Dermis blood vessel endothelial cell (primary cell): ENCODE measurements at places on chromosomes 5 and 9.
A peak's percentile ranks its signal among the peaks of the same experiment; 100 is the strongest.

- DNase-seq, result no peak
These were observed 141.4 kb downstream of the C5orf15 start for GRCh38 chr5:133827011-133827410.

- no peak for DNase-seq
These were observed 142.6 kb downstream of the SAXO1 start for GRCh38 chr9:18890372-18890771.

DNA sequence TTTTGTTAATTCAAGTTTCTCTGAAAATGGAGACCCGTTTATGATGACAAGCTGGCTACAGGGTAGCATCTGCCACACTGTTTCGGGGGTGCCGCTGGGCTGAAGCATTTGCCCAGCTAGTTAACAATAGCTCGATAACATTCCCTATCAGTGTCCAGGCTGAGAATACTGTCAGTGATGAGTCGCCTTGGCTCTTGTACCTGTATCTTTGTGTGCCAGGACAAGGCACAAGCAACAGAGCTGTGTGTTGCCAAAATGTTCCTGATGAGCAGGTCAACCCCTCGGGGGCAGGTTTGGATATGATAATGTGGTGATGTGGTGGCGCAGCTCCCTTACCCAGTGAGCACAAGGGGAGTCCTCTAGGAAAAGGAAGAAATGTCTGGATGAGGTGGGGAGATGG lies 7.0 kb downstream of the TGFBI start:
- no peak for DNase-seq

DNA sequence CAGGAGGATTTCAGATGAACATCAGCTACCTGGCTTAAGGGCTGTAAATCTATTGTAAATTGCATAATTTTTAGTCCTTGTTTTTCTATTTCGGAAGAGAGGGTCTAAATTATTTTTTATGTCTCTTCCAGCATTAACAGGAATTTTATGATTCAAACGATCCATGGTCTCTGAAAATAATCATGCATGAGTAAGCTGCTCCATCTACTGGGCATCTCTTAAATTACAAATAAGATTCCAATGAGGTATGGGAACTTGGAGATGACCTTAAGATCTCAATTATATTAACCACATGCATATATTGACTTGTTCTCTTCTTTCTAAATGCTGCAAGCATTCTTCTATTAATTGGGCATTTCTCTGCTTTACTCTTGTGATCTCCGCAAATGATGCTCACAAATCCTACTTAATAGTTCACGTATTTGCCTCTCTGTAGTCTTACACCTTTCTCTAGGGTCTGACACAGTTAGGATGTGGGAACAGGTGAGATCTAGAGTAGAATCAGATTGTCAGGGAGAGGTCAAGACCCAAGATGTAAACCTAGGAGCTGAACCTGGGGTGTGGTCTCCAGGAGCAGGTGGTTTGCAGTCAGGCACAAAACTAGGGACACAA lies 86.9 kb downstream of the NUDT12 start:
- peak; percentile 73 for DNase-seq

GRCh38 chr9:123769719-123770118 lies 160.2 kb downstream of the DENND1A start:
- no peak for DNase-seq

GRCh38 chr5:53568871-53569270 lies 8.4 kb downstream of the NDUFS4 start:
- no peak for DNase-seq

GRCh38 chr5:110441035-110441434 lies 285.4 kb downstream of the TMEM232 start:
- no peak for DNase-seq

GRCh38 chr9:131590449-131590848 lies 45.1 kb downstream of the PRRT1B start:
- no peak for DNase-seq

GRCh38 chr9:38023661-38024035 lies 45.4 kb downstream of the SHB start:
- no peak for DNase-seq

DNA sequence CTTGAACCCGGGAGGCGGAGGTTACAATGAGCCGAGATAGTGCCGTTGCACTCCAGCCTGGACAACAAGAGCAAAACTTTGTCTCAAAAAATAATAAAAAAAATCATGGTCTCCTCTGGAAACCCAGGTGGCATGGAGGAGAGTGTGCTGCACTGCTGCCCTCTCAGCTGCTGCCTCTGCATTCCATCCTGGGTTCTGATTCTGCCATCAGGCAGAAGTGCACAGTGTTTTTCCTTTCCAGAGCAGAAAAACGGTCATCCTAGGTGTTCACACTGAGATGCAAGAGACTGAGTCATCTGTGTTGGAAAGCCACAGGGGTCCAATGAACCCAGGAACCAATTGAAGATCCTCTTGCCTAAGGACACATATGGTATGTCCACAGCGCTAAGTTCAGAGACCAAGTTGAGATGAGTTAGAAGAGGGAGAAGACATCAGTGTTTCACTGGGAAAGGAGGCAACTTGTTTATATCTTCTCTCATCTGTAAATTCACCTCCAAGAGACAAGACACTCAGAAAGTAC lies 88.8 kb upstream of the DMRT1 start:
- no peak for DNase-seq

- DNase-seq, result no peak
These were observed 19.5 kb downstream of the OTULIN start for GRCh38 chr5:14683906-14684455.

GRCh38 chr5:57778501-57779091 lies 296.0 kb upstream of the ACTBL2 start:
- DNase-seq, result peak; percentile 25

DNA sequence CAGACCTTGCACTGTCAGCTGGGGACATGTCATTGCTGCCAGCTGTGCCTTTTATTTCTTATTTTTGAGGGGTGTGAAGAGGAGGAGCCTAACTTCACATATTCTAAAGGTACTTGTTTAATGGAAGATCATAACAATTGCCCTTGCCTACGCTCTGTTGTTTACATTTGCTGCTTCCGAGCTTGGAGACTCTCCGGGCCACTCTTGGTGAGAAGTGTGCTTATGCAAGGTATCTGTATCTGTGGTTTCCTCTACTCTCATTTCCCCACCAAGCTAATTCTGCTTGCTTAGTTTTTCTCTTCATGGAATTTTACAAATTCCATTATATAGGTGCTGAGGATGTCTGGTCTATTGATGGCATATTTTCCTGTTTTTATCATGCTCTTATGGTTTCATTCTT lies 105.3 kb downstream of the RASGRF2 start:
- peak; percentile 22 for DNase-seq

- no peak for DNase-seq
These were observed 59.0 kb downstream of the DRD1 start for GRCh38 chr5:175384724-175385552.

- no peak for DNase-seq
These were observed 50.1 kb downstream of the OSTF1 start for GRCh38 chr9:75138260-75139040.

DNA sequence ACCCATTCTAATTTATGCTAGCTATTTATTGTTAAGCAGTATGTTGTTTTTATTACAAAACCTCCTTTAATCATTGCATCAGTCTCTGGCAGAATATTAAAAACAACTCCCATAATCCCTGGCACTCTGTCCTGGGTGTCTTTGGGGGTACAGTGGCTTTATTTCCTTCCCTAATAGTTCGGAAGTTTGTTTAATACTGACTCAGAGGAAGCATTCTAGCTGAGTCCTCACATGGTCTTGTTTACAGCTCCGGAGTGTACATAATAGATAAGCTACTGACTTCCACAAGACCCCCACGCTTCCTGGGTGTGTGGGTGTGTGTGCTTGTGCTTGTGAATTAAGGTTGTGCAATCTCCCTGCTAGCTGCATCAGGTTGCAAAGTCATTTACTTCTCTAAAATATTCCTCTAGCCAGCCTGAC lies 149.8 kb upstream of the CDKN2B start:
- DNase-seq, result peak; percentile 40

- peak; percentile 37 for DNase-seq
These were observed 194.8 kb upstream of the SLC30A5 start for GRCh38 chr5:68898951-68899471.

DNA sequence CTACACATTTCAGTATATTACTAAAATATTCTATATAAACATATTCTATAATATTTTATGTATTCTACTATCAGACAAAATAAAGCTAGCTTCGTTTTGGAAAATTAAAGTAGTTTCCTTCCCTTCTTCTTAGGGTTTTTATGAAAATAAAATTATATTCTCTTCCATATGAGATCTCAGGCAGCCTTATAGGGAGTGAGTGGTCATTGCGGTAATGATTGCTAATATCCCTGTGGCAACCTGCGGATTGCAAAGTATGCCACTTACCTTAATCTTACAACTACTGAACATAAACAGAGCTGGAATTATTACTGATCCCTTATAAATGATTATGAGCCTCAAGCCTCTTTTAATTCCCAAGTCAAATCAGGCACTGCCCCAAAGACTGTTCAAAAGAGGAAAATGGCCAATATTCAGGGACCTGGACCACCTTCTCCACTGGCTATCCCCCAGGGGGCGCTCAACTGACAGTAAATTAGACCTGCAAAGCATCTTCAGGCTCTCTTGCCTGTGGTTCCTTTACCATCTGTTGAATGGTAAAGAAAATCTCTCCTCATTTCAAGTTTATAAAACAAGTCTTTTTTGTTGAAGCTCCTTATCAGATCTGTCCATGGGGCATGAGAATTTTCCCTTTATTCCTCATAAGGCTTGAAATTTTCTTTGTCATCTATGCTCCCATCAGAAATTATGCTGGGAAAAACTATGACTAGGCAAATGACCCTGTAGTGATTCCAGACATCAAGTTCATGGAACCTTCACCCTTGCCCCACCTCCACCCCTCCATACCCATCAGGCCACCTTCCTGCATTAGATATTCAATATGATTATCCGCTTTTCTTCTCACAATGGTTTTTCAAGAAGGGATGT lies 163.9 kb downstream of the CEMIP2 start:
- peak; percentile 80 for DNase-seq

GRCh38 chr5:141649056-141649688 lies 2.0 kb downstream of the FCHSD1 start:
- DNase-seq, result no peak

DNA sequence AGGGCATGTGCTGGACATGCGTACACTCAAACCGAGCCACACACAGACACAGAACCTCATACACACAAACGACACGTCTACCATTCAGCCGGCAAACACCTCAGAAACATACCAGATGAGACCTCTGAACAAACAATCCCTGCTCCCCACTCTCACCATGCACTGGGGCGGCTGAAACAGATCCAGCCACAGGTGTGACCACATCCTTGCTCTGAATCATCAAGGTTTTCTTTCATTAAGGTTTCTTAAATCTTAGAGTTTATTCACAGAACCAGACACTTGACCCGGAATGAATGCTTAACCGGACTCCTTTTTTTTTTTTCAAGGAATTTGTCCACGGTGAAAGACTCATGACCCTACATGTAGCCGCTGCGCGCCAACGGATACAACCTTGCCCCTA lies 26.2 kb downstream of the TERT start:
- no peak for DNase-seq

- DNase-seq, result no peak
These were observed 5.0 kb downstream of the TENT4A start for GRCh38 chr5:6718161-6718681.

DNA sequence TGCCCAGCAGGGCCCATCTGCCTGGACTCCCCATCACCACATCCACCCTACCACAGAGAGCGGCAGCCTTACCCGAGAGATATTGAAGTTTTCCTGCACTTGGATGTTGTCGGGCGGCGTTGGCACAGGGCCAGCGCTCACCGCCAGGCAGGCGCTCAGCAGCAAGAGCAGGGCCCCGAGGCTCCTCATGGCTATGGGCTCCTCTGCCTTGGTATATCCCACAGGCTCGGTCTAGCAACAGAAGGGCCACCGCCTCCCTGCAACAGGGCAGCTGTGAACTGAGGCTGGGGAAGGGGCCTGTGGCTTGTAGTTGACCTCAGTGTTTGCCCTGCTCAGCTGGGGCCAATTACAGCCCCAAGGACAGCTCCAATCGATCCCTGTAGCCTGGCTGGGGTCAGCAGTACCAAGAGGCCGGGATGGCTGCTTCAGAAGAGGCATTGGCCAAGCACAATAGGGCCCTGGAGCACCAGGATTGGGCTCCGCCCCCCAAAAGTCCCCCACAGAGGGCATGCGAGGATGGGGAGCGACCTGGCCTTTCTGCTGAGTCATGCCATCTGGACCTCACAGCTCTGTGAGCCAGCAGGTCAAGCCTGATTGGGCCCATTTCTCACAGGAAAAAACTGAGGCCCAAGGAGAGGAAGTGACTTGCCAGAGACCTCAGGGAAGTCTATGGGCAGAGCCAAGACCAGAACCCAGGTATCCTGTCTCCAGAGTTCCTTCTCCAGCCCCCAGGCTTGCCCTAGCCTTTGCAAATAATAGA lies at the start of gene AMBP:
TSS of gene AMBP (minus strand) at position 280 of the 760 bp plus-strand sequence. CDS start at position 189, 91 bp downstream.
- no peak for DNase-seq

- DNase-seq, result no peak
These were observed 43.8 kb upstream of the GFPT2 start for GRCh38 chr5:180396926-180397325.

DNA sequence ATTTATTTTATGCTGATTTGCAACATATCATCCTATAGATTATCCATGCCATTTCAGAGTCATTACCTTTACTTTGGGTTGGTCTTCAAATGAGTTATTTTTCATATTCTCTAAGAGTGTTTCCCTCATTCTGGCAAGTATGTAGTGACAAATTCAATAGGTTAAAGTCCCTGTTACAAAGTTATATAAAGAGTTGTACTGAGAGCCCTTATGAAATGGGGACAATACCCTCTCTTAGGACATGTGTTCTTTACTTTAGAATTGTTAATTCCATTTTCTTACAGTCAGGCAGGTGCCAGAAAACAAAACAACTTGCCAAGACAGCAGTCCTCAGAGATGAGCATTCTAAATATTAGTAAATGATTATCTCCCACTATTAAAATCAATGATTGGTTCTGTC lies 6.0 kb downstream of the ALDH1A1 start:
- DNase-seq, result no peak

- no peak for DNase-seq
These were observed 12.4 kb downstream of the PCDH12 start for GRCh38 chr5:141945511-141946051.

GRCh38 chr9:109033941-109034700 lies 20.8 kb upstream of the CTNNAL1 start:
- DNase-seq, result no peak

- no peak for DNase-seq
These were observed 55.0 kb downstream of the ECPAS start for GRCh38 chr9:111429175-111429574.

- no peak for DNase-seq
These were observed 97.0 kb upstream of the FAM120A start for GRCh38 chr9:93354451-93354850.

- no peak for DNase-seq
These were observed 89.8 kb downstream of the NREP start for GRCh38 chr5:111667128-111667736.

DNA sequence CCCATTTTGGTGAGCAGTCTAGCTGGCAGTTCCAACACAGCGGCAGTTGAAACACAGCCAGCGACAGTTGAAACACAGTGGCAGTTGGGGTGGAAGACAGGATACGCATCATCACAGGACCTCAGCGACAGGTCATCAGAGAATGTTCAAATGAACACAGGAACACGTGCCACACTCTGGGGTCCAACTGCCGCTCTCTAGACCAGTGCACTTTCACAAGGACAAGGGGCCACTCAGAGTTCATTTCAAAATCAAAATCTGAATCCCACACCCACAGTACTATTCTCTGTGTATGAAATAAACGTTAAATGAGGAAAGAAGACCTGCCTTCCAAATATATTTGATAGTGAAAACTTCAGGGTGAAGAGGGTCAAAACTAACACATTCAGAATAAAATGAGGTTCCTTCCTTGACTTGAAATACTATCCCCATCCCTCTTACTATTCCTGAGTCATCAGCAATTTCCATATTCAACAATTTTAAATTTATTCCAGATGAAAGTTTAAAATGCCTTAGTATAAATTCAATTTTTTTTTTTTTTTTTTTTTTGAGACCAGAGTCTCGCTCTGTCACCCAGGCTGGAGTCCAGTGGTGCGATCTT lies 53.0 kb upstream of the SIMC1 start:
- no peak for DNase-seq
